ENCODE measurements at places on chromosomes 5 and 9. TPM values are rescaled to one million over a fixed set of nuclear protein-coding genes. Genes with fewer than 3 reads are reported as not detected.
A peak's percentile ranks its signal among the peaks of the same experiment; 100 is the strongest.

CER1 gene
- 2.4 TPM for total RNA-seq

GRCh38 chr5:96893342-96893741 lies 17.0 kb downstream of the ERAP2 start:
- DNase-seq, result no peak

DNA sequence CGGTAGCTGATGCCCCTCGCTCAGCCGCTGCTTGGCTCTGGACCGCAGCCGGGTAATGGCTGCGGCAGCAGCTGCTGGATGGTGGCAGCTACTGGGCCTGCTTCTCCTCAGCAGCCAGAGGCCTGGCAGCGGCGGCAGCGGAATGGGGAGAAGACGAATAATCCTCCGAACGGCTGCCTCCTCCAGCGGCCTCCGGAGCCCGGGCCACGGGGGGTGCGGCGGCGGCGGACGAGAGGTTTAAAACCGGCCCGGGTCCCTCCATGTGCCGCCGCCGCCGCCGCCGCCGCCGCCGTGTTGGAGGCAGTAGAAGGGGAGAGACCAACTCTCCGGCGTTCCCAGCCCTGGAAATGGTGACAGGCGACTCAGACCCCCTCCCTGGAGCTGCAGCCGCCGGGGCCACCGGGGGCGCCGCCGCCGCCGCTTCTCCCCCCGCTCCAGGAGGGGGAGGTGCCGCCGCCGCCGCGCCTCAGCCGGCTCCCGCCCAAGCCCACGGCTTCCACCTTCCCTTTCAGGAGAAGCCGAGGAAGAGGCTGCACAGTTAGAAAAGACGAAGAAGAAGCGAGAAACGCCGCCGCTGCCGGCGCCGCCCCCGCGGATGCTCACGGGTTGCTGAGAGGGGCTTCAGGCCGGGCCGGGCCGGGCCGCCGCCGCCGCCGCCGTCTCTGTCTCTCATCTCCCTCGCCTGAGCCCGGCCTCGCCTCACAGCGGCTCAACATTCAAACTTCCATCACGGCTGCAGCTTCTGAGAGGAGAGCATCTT lies 118.4 kb upstream of the PRSS3 start:
- DNase-seq, result peak; percentile 65

- DNase-seq, result no peak
These were observed 80.1 kb upstream of the CACNA1B start for GRCh38 chr9:137797206-137798120.

GRCh38 chr5:56692359-56693219 lies 122.8 kb upstream of the MAP3K1 start:
- DNase-seq, result no peak

DNA sequence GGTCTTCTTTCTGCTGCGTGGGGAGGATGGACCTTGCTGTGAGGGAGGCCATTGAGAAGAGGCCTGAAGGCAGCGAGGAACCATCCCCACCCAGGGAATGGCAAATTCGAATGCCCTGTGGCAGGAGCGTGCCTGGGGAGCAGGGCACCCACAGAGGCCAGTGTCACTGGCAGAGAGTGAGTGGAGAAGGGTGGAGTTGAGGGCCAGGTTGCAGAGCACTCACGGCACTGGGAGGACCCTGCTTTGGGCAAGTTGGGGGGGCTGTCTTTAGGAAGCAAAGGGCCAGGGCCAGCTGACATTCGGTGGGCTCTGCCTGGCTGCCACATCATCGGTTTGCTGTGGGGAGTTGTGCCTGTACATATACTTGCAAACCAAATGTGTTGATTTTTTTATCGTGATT lies 47.2 kb downstream of the SYK start:
- DNase-seq, result no peak

- no peak for DNase-seq
These were observed 39.8 kb upstream of the FLT4 start for GRCh38 chr5:180689071-180689694.

GRCh38 chr9:130453487-130453886 lies 8.7 kb downstream of the ASS1 start:
- no peak for DNase-seq

DNA sequence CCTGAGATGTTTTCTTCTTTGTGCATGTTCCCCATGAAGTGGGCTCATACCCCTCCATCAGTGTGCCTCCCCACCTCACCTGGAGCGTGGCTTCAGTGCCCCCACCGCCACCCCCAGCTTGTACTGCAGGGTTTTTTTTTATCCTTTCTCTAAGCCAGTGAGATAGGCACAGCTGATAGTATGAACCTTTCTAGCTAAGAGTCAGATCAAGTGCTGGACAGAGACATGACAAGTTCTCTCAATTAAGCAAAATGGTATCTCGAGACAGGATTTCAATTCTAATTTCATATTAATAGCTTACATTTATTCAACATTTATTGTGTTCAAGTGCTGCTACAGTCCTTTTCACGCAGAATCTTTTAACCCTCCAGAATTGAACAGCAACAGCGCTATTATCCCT lies 55.7 kb downstream of the NDFIP1 start:
- no peak for DNase-seq

PDE4D gene
- total RNA-seq, result 4.7 TPM

GRCh38 chr9:134328841-134329575 lies 2.8 kb downstream of the RXRA start:
- no peak for DNase-seq

PLPPR1 gene
- total RNA-seq, result 2.0 TPM

CCDC192 gene
- total RNA-seq, result 1.3 TPM

GRCh38 chr9:69332067-69332685 lies 7.2 kb downstream of the ENTREP1 start:
- peak; percentile 34 for DNase-seq

DNA sequence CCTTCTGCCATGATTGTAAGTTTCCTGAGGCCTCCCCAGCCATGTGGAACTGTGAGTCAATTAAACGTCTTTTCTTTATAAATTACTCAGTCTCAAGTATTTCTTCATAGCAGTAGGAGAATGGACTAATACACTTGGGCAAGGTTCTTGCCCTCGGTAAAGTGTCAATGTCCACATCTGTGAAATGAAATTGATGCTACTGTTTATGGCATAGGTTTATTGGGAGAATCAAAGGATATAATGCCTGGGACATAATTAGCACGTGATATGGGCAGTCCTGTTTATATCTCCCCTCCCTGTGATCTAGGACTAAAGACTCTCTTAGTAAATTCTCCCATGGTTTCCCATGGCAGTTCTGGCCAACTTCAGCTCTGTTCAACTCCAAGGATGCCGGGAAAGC lies 19.4 kb downstream of the TMEM174 start:
- no peak for DNase-seq

- no peak for DNase-seq
These were observed 16.1 kb upstream of the TMED7 start for GRCh38 chr5:115641948-115642347.

DNA sequence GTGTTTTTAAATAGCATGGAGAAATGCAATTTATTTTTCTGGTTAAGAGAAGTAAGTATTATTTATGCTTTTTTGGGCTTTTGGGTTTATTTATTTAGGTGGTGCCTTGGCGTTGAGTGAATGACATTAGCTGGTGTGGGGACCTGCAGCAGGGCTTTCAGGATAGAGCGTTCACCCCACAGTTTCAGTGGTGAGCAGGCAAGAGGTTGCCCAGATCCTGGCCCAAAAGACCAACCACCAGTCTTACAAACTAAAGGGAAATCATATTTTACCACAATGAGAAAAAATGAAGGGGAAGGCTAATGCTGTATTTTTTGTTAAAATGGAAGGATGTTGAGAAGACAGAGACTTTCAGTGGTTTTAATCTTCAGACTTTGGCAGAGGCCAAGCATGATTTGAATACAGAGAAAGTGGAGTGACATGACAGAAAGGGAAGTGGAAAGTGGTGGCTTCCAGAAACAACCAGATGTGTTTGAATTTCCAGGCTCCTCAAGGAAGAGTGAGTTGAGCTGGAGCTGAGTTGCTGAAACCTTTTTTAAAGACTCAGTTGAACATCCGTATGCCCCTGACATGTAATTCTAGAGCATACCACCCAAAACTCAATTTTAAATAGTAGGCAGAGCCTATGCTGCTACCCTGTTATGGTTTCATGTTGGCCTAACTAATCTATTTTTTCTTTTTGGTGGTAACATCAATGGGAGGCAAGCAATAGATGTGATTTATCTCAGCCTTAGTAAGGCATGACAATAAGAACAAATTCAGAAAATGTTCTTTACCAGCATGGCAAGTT lies 94.8 kb downstream of the AOPEP start:
- no peak for DNase-seq

DNA sequence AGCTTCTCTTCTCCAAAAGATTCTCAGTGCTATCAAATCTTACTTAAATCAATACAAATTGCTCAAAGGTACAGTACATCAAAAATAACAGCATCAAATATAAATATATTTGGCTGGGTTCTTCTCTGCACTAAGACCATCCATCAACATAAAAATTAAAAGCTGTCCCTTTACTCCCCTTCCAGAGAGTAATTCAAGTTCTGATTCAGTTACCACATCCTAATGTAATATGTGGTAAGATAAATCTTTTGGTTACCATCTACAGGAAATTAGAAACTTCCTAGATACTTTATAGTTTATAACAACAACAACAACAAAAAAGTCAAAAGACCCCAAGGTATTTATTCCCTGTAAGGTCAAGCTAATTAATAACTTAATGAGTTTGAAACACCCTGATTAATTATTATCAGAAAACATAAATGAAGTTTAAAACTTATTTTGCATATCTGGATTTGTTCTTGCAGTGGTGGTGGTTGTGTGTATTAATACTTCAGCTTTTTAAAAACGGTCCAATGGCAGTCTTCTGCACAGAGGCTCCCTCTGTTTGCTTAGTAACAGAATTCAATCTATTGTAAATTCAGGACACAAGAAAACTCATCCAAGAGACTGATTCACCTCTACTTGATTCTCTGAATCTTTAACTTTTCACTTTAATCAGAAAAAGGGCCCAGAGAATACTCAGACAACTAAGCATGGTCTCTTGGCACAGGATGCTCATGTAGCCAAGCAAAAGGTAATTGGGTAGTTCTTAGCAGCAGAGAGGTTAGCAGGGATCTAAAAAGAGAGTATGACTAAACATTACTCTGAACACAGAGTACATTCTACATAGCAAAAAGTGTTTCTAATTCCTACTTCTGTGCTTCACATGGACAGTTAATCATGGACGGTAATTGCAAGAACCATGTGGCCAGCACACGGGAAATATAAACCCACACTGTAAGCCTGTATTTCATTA lies 20.1 kb downstream of the DIAPH1 start:
- no peak for DNase-seq

GRCh38 chr5:118882666-118883065 lies 105.7 kb downstream of the DTWD2 start:
- DNase-seq, result peak; percentile 32

ZBED3 gene
- total RNA-seq, result 8.0 TPM

DNA sequence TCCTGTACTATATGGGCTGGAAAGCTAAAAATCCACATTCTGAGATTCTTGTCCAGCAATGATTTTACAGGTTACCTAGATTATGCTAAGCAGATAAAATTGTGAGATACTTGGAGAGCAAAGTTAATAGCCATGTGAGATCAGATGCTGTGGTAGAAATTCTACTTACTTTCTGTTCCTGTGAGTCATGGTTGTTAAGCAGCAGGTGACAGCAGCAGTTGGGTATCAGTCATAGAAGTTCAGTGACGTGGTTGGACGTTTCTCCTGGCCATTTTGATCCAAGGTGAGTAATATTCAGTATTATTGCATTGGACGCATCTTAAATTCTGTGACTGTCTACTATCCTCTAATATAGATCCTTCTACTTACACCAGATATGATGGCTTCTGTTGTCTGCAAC lies 524.5 kb downstream of the TMEM38B start:
- no peak for DNase-seq

DNA sequence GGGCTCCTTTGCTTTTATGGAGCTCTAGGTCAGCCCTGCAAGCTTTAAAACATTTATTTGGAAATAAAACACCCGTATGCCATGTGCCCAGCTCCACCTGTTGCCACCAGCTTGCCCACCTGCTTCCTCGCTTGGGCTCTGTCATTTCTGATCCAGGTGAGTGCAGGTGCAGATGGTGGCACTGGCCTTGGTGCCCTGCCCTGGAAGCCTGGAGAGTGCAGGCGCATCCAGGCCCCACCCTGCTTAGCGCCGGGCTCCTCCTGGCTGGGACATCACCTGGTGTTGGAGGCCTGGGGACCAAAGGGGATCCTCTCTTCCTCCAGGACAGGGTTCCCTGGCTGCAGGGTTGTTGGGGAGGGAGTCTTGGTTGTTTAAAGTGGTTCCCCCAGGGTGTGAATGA lies 35.8 kb downstream of the WNK2 start:
- DNase-seq, result no peak

DNA sequence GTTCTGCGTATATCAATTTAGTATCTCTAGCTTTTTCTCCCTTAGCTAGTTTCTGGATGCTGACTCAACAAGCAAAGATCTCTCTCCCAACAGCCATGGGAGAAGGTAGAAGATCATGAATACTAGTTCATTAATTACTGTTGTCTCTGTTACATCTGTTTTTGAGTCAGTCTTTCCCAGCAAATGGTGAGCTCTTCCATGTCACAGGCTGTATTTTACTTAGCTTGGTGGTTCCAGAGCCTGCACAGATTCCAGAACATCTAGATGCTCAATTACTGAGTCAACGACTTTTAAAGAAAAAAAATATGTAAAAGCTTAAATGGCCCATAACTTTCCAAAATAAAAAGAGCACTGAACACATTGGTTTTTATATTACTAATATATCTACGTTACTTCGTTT lies 307.2 kb downstream of the NSG2 start:
- no peak for DNase-seq

DNA sequence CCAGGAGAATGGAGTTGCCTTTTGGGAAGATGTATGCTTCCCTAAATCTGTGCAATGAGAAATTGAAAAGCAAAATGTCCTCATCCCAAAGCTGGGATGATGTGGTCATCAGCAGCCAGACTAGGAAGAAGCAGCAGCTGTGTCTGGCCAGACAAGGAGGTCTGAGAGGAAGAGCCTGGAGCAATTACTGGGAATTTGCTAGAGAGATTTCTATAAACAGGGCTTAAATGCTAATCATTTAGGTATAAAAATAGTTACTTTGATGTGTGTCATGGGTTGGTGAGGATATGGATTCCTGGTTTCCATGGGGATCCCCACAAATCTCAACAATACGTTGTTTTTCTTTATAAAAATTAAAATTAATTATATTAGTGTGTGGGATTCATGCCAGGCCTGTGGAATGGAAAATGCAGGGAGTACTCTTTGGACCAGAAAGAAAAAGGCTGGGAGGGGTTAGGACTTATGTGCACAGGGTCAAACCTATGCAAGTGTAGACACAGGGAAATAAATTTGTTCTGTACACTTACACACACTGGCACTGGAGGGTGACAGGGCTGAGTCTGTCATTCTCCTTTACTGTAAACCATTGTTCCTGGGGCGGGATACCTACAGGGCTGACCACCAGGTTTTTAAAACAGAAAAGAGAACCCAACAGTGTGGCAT lies 58.7 kb upstream of the TRPC7 start:
- no peak for DNase-seq

ZFAND5 gene
- total RNA-seq, result 216 TPM

GRCh38 chr9:24932785-24933184 lies 387.1 kb upstream of the IZUMO3 start:
- DNase-seq, result no peak

DNA sequence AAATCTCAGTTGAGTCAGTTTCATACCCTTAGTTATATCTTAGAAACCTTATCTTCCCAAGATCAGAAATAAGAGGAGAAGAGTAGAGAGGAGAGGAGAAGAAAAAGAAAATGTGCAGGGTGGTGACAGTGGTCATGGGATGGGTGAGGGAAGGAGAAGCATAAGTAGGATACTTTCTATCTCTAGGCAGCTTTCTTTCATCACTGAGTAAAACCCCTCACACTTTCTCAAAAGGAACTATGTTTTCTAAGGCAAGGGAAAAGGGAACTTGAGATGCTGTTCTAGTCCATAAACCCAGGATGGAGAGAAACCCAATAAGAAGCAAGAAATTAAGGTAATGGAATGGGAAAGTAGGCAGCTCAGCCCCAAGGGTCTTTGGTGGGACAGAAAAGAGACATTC lies 225.3 kb downstream of the MCTP1 start:
- DNase-seq, result no peak
